ENCODE measurements at places on chromosomes 12 and 14. TPM values are rescaled to one million over a fixed set of nuclear protein-coding genes. Genes with fewer than 3 reads are reported as not detected.

The NPAS3 gene
- not detected for total RNA-seq

The SOAT2 gene
- not detected for total RNA-seq

The CLEC1A gene
- not detected for total RNA-seq

The FAM186B gene
- not detected for total RNA-seq

The ESRRB gene
- total RNA-seq, result not detected

The SIX4 gene
- total RNA-seq, result 20.5 TPM

DNA sequence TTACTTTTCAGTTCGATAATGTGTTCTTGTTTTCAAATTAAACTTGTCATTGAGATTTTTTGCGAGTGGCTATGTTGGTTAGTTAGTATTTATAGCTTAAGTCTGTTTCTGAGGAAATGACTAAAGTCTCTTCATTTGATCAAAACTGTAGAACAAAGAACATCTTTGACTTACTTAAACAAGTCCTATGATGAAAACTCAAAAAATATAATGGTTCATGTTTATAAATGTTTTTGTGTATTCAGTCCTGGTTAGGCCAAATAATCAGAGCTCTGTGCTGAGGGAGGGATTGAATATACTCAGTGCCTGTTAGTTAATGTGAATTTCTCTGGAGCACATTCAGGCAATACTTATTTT is 51.7 kb downstream of the PPFIBP1 start:
- DNase-seq, result no peak

- DNase-seq, result no peak
Measured at GRCh38 chr12:102824218-102824835, 92.7 kb downstream of the PAH start.

DNA sequence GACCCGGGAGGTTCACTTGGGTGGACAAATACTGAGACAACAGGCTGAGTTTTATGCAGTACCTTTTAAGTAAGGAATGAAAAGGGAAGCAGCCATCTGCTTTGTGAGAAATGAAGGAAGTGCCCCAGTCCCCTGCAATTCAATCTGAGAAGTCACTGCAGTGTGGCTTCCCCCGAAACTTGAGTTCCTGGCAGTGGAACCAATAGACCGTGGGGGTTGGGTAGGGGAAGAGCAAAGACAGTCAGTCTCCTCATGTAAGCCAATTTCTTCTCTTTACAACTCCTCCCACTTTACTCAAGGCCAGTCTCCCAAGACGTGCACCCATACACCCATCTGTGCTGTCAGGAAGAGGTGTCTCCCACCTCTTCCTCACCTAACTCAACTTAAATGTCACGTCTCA is 206.5 kb downstream of the BCAT1 start:
- DNase-seq, result no peak

DNA sequence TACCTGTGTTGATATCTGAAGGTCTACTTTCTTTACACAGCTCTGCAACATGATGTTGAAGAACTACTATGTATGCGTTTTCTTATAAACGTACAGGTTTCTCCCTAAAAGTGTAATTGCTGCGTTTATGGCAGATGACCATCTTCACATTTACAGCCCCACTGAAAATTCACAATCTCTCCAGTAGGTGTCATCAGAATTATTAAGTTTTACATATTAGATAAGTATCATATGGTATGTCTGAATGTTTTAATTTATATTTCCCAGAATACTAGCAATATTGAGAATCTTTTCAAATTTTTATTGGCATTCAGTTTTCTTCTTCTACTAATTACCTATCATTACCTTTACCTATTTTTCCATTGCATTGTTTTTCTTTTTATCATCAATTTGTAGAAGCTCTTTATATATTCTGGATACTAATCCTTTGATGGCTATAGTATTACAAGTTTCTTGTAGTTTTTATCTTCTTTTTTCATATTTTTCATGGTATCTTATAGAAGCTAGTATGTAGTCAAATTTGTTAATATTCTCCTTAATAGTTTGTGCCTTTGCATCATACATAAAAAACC is 123.5 kb downstream of the CAPZA3 start:
- no peak for DNase-seq

DNA sequence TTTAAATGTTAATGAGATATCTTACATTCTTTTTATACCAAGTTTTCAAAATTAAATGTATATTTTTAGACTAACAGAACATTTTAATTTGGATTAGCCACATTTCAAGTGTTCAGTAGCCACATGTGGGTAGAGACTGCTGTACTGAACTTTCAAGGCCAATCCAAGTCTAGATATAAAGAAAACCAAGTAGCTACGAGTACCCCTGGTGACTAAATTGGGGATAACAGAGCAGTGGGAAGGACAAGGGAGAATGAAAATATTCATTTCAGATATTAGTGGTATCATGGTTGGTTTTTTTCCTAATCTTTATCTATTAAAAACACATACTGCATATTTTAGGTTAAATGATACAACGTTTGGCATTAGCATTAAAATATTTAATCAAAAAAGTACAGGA is 69.4 kb upstream of the RHOJ start:
- no peak for DNase-seq

GRCh38 chr12:20274008-20274407 is 94.3 kb upstream of the PDE3A start:
- no peak for DNase-seq

- peak; percentile 36 for DNase-seq
Measured at GRCh38 chr12:102095677-102096263, 24.1 kb downstream of the NUP37 start.

- peak; percentile 30 for DNase-seq
Measured at GRCh38 chr12:71756054-71756690, 1.5 kb downstream of the RAB21 start.

- no peak for DNase-seq
Measured at GRCh38 chr14:30869551-30870155, 4.7 kb upstream of the COCH start.

DNA sequence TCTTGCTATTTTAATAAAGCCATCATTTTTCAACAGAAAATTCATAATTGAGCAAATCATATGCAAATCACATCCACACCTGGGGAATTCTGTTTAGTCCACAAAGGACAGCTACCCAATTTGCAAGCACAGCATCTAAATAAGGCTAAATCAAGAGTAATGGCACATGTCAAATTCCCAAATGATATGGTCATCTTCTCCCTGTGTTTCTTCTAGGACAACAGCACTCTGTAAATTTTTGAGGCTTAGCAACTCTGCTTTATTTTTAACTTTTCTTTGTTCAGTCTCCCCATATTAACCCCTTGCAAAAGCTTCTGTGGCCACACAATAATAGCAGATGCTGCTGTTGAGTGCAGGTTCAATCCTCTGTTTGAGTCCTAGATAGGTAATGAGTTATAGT is 155.6 kb upstream of the DAAM1 start:
- DNase-seq, result no peak

DNA sequence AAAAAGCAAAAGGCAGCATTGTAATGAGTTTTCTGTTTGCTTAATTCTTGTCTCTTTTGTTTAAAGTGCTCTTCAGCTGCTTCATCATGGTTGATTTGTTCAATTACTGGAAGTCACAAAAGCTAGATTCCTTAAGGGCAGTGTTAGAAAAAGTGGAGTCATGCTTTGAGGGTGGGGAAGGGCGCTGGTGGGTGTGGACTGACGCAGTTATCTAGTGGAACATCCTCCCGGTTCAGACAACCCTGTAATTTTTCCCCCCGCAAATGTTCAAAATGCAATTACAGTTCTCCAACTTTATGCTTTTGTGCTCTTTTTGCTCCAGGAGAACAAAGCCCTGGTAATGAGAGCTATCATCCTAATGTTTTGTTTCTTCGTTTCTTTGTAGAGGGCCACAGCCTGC is 2.1 kb downstream of the AKAP6 start:
- DNase-seq, result peak; percentile 40

GRCh38 chr14:52318062-52318461 is 4.0 kb downstream of the PTGER2 start:
- DNase-seq, result no peak

GRCh38 chr12:100186071-100186470 is 14.5 kb upstream of the ACTR6 start:
- DNase-seq, result peak; percentile 10

DNA sequence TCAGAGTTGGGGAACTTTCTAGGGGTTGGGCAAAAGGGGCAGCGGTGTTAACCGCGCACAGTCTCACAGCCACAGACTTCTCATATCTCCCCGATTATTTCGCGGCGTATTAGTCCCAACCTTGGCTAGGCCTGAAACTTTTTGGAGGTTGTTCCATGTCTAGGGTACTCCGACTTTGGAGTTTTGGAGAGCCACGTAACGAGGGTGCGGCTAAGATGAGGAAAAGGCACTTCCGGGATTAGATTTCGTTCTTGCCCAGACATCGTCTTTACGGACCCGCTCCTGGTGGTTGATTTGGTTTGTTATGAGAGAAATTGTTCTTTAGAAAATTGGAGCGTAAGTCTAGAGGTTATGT is 513 bp downstream of the CCNK start:
- DNase-seq, result peak; percentile 15

DNA sequence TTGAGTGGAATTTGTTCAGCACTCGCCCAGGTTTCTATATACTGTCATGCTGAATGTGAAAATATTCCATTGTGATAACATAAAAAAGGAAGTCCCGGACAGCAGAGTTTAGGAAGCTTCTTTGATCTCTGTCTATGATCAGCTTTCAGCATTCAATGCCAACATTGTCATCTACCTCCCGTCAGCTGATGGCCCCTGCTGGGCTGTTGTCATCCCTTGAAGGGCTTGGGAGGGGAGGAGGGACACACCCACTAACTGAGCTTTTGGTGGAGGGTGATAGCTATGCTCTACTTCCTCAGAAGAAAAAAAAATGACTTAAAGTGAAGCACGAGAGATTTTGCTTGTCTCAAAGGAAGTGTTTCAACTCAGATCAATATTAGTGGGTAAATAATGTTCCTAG is 4.7 kb upstream of the KRT77 start:
- DNase-seq, result no peak

DNA sequence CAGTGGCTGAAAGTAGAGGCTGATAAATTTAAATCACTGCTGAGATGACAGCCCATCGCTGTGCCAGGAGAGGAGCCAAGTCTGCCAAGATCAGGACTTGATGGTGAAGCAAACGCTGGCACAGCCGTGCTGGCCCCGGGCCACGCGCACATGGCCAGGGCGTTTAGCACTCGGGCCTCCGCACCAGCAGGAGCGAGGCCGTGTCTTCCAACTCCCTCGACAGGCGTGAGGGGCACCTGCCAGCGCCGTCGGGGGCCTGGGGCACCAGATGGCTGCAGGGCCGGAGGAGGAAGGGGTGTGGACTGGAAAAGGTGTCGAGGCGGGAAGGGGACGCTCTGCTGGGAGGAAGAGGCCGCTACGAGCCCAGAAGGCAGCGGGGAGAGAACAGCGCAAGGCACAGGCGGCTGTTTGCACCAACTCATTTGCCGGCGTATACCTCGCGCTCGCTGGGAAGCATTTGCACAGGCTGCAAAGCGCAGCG is 29.5 kb downstream of the RIMBP2 start:
- peak; percentile 85 for DNase-seq

- no peak for DNase-seq
Measured at GRCh38 chr12:113990250-113991223, 24.4 kb upstream of the RBM19 start.

GRCh38 chr12:79299447-79300198 is 391.1 kb downstream of the PAWR start:
- DNase-seq, result no peak

- no peak for DNase-seq
Measured at GRCh38 chr12:131815131-131815530, 13.1 kb upstream of the MMP17 start.
